ENCODE measurements at places on chromosomes 1 and 21. TPM values are rescaled to one million over a fixed set of nuclear protein-coding genes. Genes with fewer than 3 reads are reported as not detected.

Gene RNU11
- not detected for total RNA-seq

Gene OR2T29
- total RNA-seq, result not detected

Gene OR2L13
- total RNA-seq, result not detected

Gene CRP
- total RNA-seq, result not detected

Gene EDARADD
- total RNA-seq, result not detected

Gene ADAMTS5
- 4.5 TPM for total RNA-seq

Gene CD48
- not detected for total RNA-seq

Gene RNF2
- 33.3 TPM for total RNA-seq

Gene CAMK2N1
- total RNA-seq, result 8.5 TPM

Gene FMO2
- not detected for total RNA-seq

Gene ELF3
- 2.3 TPM for total RNA-seq

Gene PHACTR4
- 3.9 TPM for total RNA-seq

Gene HRNR
- total RNA-seq, result not detected

Gene TCHHL1
- not detected for total RNA-seq

Gene SLC25A34
- total RNA-seq, result 0.69 TPM

Gene LRRC3
- 0.89 TPM for total RNA-seq

Gene HIPK1
- 27.3 TPM for total RNA-seq

Gene KLHDC9
- 1.5 TPM for total RNA-seq

Gene CD1E
- not detected for total RNA-seq

Gene ST7L
- total RNA-seq, result 15.8 TPM

Gene TNFSF4
- total RNA-seq, result 19.4 TPM

Gene OPTC
- not detected for total RNA-seq

Gene IL12RB2
- total RNA-seq, result not detected

Gene ANXA9
- 0.05 TPM for total RNA-seq

Gene MSH4
- 0.59 TPM for total RNA-seq

Gene GTF2B
- total RNA-seq, result 32.4 TPM

Gene CFHR1
- 0.18 TPM for total RNA-seq

Gene TNFRSF9
- total RNA-seq, result 1.2 TPM

Gene PCBP3
- 0.05 TPM for total RNA-seq

Data from smooth muscle cell of the umbilical artery (primary cell).